ENCODE measurements at places on chromosomes 3 and 15. TPM values are rescaled to one million over a fixed set of nuclear protein-coding genes. Genes with fewer than 3 reads are reported as not detected.

- no peaks in the 10 kb centered on the region for H3K27me3 ChIP-seq
- peaks cover 6% of the 10 kb centered on the region for H3K4me1 ChIP-seq
- no peaks in the 10 kb centered on the region for H3K36me3 ChIP-seq
- peak; percentile 87 for DNase-seq
- H3K4me3 ChIP-seq: no peak overlapping the region
Observed at GRCh38 chr15:57561041-57561711, 30.5 kb upstream of the MYZAP start.

DNA sequence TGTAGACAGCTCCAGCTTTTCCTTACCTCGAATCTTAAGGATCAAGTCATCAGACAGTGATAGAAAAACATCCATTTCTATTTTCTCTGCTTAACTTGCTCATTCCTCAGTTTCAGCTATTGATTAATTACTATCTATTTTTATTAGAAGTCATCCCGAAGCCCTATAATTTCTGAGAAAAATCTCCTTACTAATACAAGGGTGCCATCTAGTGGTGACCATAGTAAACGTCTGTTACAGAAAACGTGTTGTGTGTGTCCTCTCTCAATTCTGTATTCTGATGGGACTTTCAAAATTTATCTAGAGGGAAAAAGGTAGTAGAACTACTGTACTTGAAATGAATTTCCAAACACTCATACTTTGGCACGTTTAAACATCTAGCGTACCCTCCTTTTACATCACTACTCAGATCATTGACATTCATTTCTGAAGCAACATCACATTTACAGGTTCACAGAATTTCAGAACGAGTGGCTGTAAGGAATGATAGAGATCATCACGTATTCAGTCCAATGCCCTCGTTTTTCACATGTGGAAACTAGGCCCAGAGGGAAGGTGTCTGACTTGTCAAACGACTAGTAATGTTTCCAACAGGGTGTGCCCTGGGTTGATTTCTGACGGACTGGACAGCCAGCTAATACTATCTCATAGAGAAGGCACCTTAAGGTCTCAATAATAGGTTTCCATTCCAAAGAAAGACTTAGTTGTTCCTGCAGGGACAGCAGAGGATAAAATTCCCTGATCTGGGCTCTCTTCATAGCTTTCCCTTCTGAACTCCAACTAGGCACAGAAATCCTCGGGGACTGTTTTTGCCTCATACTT lies 25.6 kb downstream of the HACD2 start:
- H3K4me3 ChIP-seq: no peak overlapping the region
- peaks cover 6% of the 10 kb centered on the region for H3K36me3 ChIP-seq
- H3K4me1 ChIP-seq: no peaks in the 10 kb centered on the region
- H3K27ac ChIP-seq: no peak overlapping the region
- peak; percentile 79 for DNase-seq
- H3K27me3 ChIP-seq: no peaks in the 10 kb centered on the region

DNA sequence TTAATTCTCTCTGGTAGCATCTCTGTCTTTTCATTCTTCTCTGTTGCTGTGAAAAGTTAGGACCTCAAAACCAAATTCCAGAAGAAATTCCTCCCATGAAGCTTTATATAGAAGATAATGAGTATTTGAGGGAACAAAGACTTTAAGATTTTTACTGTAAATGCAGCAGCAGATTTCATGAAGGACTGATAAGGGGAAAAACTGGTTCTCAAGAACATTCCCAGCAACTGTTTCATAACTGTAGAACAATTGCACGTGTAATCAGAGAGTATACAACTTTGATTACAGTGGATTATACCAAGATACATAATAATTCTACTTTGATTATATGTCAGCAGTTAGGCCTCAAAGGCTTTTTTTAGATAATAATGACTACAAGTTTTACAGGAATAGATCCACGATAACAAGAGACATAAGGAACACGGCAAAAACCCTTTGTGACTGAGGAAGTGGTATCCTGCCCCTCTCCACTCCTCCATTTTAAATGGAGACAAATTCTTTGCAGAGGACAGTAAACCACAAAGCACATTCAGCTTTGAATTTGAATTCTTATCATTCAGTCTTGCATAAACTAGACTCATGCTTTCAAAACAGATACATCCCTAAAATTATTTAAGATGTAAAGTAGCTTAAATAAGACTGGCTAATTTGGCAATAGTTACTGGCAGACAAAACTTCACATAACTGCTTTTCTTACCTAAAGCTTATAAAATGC lies 42.9 kb upstream of the DIPK2A start:
- no peak for DNase-seq
- no peaks in the 10 kb centered on the region for H3K27me3 ChIP-seq
- H3K27ac ChIP-seq: no peak overlapping the region
- no peaks in the 10 kb centered on the region for H3K4me1 ChIP-seq
- no peak overlapping the region for H3K4me3 ChIP-seq

DNA sequence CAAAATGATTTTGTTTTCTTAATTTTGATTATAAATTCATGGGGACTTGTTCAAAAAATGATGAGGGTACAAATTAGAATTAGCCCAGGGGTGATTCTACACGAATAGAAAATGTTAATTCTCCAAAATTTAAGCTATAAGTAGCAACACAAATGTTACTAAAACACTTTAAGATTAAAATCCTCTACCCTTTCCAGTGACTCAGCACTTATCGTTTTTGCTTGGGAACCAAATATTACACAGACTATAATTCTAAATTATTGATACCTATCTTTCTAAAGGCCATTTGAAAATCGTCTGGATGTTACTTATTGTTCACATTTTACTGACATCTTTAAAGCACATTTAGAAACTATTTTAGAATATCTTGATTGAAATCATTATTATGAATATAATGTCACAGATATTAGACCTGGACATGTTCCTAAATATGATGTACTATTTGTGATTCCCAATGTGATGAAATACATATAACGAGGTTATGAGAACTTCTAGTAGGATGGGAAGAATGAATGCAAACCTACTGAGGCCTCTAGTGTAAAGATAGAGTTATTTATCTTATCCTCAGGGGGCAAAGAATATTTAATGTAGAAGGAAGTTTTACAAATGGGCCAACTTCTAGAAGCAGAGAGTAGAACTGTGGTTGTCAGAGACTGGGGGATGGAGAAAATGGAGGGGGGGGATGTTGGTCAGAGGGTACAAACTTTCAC lies 132.0 kb upstream of the TP63 start:
- no peaks in the 10 kb centered on the region for H3K4me1 ChIP-seq
- DNase-seq: no peak
- no peak overlapping the region for H3K4me3 ChIP-seq
- H3K27me3 ChIP-seq: no peaks in the 10 kb centered on the region
- no peak overlapping the region for H3K27ac ChIP-seq

DNA sequence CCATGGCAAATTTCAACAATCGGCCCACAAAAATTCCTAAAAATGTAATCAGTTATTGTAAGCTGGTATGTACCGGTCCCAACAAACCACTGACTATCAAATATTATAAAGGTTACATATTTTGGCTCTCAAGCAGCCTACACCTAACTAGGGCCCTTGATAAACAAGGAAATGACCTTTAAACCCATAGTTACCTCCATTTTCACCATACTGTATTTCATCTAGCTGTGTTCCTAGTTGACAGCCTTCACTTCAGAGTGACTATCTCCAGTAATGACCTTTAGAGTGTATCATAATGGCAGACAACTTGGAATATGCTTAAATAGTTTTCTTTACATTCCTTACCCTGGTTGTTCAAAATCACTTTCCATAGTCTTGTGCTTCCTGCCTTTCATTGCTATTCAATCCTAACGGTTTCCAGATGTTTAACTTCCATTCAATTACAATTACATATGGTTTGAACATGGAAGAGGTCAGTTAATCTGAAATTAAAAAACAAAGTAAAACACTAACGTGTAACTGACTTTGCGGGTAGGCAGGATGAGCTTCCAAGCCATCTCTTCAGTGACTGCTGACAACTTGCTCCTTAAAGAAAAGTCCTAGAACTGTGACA lies 111.9 kb upstream of the TSC22D2 start:
- no peak overlapping the region for H3K4me3 ChIP-seq
- H3K27ac ChIP-seq: no peak overlapping the region
- DNase-seq: no peak
- H3K27me3 ChIP-seq: no peaks in the 10 kb centered on the region
- no peaks in the 10 kb centered on the region for H3K36me3 ChIP-seq
- H3K4me1 ChIP-seq: no peaks in the 10 kb centered on the region

- no peak for DNase-seq
- no peaks in the 10 kb centered on the region for H3K4me1 ChIP-seq
- H3K36me3 ChIP-seq: peaks cover 61% of the 10 kb centered on the region
- H3K4me3 ChIP-seq: no peak overlapping the region
- H3K27ac ChIP-seq: no peak overlapping the region
- H3K27me3 ChIP-seq: no peaks in the 10 kb centered on the region
Observed at GRCh38 chr3:47344971-47345370, 35.9 kb upstream of the PTPN23 start.

DNA sequence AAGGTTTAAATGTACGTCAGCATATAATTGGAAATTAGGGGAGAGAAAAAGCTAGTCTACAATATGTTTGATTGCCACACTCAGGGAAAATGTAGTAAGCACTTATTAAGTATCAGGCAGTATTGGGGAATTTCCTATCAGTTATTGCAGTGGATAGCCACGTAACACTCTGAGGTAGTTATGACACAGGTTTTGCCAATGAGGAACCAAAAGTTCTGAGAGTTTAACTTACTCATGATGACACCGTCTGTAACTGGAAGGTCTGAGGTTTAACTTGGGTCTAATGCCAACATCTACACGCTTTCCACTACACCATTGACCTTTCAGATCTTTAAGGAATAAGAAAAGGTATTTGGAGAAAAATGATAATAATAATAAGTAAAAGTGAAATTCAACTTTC lies 89.5 kb downstream of the ZMAT3 start:
- H3K4me3 ChIP-seq: no peak overlapping the region
- no peaks in the 10 kb centered on the region for H3K36me3 ChIP-seq
- H3K4me1 ChIP-seq: no peaks in the 10 kb centered on the region
- DNase-seq: no peak
- H3K27ac ChIP-seq: no peak overlapping the region

- peaks cover 37% of the 10 kb centered on the region for H3K4me1 ChIP-seq
- H3K4me3 ChIP-seq: no peak overlapping the region
- DNase-seq: no peak
- no peaks in the 10 kb centered on the region for H3K27me3 ChIP-seq
Observed at GRCh38 chr3:102176333-102177050, 258.3 kb upstream of the ZPLD1 start.

- H3K4me3 ChIP-seq: peak overlapping the region; percentile 40
- H3K36me3 ChIP-seq: no peaks in the 10 kb centered on the region
- no peak overlapping the region for H3K27ac ChIP-seq
- H3K27me3 ChIP-seq: no peaks in the 10 kb centered on the region
Observed at GRCh38 chr3:165206454-165207266, 10.5 kb upstream of the SLITRK3 start.

- H3K36me3 ChIP-seq: no peaks in the 10 kb centered on the region
- H3K27me3 ChIP-seq: no peaks in the 10 kb centered on the region
- no peak for DNase-seq
- peaks cover 19% of the 10 kb centered on the region for H3K4me1 ChIP-seq
Observed at GRCh38 chr15:68414591-68414990, 17.4 kb downstream of the ITGA11 start.

DNA sequence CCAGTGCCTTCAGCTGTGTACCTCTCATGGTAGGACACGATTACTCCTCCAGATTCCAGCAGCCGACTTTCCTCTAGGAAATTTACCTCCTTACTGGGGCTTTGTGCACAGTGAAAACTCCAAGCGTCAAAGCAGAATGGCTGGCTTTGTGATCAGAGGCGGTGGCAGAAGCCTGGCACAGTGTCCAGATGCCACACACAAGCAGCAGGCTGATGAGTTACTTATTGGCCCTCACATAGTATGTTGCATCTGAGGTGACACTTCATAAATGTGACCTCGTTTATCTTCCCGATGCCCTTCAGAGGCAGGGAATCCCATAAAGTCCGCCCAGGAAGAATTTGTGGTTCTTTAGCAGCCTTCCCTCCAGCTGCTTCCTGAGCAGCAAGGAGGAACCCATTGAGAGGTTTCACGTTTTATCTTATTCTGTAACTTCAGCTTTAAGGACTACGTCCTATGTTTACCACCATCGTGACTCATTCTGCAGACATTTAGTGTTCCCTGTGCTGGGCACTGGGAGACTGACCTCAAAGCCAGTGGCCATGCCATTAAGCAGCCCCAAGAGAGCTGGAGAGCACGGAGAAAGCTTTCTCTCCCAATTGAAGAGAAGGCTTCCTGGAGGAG lies 107.1 kb upstream of the C15orf61 start:
- DNase-seq: no peak
- no peak overlapping the region for H3K27ac ChIP-seq
- H3K4me1 ChIP-seq: no peaks in the 10 kb centered on the region

GRCh38 chr15:71302861-71303410 lies 187.7 kb downstream of the THSD4 start:
- no peaks in the 10 kb centered on the region for H3K36me3 ChIP-seq
- no peak overlapping the region for H3K27ac ChIP-seq
- no peak overlapping the region for H3K4me3 ChIP-seq
- no peak for DNase-seq

DNA sequence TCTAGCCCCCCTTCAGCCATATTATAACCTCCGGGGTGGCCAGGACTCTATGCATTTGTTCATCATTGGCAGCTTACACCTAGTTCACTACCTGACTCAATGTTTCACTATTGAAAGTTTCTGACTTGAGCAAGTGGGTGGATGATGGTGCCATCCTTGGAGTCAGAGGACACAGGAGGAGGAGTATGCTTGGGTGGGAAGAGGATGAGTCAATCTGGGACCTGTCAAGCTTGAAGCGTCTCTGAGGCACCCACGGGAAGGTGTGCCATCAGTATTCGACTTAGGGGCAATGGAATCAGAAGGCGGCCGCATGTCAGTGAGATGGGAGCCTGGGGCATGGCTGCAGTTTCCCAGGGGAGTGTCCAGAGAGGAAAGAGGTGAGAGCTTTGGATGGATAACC lies 133.3 kb downstream of the EPHB1 start:
- H3K4me1 ChIP-seq: no peaks in the 10 kb centered on the region
- H3K36me3 ChIP-seq: no peaks in the 10 kb centered on the region
- no peak overlapping the region for H3K27ac ChIP-seq
- DNase-seq: no peak

- no peak for DNase-seq
- H3K27me3 ChIP-seq: no peaks in the 10 kb centered on the region
- H3K4me1 ChIP-seq: no peaks in the 10 kb centered on the region
- H3K36me3 ChIP-seq: peaks cover 23% of the 10 kb centered on the region
Observed at GRCh38 chr15:41394924-41395323, 7.4 kb downstream of the NDUFAF1 start.

MYO9A gene
- 3.7 TPM for polyA plus RNA-seq

OSBPL10 gene
- polyA plus RNA-seq: 5.8 TPM

DCLK3 gene
- not detected for polyA plus RNA-seq

A4GNT gene
- polyA plus RNA-seq: 0.76 TPM

CPNE9 gene
- polyA plus RNA-seq: not detected

LRTM1 gene
- polyA plus RNA-seq: not detected

EFCC1 gene
- polyA plus RNA-seq: 8.2 TPM

IL5RA gene
- 0.19 TPM for polyA plus RNA-seq

LNP1 gene
- 1.8 TPM for polyA plus RNA-seq
